ENCODE measurements at places on chromosomes 3 and 15.
A peak's percentile ranks its signal among the peaks of the same experiment; 100 is the strongest.

DNA sequence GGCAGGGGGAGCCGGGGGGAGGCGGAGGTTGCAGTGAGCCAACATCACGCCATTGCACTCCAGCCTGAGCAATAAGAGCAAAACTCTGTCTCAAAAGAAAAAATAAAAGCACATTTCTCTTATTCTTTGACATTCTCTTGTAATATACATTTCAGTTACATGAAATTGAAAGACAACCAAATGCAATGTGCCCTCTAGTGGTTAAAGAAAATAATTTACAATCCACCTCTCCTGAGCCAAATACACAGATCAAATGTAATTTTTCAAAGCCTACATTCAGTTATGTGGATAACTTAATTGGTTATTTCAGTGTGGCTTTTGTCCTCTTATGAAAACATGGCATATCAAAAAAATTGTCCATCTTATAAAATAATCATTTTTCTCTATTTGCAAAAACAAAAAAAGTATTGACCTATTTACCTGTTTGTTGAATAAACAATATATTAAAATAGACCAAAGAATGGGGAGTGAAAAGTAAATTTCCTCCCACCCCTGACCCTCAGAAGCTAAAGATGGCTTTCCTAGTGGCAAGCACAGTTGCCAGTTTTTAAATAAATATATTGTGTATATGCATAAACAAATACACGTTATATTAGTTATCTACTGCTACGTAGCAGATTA lies 14.2 kb upstream of the U2SURP start:
- no peak for DNase-seq

- DNase-seq = no peak
Observed at GRCh38 chr3:97125902-97126499, 311.6 kb downstream of the EPHA6 start.

GRCh38 chr3:94303266-94303665 lies 240.4 kb downstream of the NSUN3 start:
- no peak for DNase-seq

- peak; percentile 31 for DNase-seq
Observed at GRCh38 chr3:39128951-39129350, 21.5 kb downstream of the TTC21A start.

DNA sequence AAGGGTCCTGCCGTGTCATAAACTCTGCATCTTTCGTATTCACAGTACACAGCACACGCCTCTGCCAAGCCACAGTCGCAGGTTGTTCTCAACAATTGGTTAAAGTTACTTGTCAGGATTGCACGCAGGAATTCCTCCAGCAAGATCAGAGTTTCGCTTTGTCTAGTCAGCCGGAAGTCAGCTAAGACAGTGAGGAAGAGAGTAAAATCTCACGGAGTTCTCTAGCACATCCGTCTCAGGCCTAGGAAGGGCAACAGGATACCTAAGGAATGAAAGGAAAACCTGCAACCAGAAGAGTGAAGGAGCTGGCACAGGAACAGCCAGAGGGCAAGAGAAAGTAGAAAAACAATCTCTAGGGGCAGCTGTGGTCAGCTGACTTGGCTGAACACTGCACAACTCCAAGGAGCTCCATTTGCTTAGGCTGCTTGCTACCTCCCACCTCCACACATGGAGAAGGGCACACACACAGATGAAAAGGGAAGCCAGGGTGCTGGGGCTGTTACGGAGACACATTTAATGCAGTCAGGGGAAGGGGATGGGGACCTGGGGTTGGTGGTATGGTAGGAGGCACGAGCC lies 23.7 kb downstream of the RORA start:
- DNase-seq = no peak

- DNase-seq = no peak
Observed at GRCh38 chr15:89211678-89212170, 9.7 kb downstream of the RLBP1 start.

DNA sequence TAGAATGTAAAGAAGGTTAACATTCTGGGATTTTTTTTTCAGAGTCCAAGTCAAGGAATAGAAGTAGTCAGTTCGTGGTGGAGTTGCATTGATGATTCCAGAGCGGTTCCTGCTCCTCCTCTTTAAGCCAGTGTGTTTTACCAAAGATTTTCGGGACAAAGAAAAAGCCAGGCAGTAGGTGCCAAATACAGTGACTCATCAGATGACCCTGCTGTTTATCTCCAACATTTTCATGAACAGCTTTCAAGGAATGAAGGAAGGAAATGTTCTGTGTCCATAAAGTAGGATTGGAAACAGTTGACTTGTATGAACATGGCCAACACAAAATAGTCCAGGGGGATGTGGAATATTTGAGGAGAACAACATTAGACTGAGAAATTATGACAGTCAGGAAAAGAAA lies 142.4 kb upstream of the TMC3 start:
- DNase-seq = no peak

Data from Peyer's patch (tissue), 4 donors.